ENCODE measurements at places on chromosomes 5 and 9.

DNA sequence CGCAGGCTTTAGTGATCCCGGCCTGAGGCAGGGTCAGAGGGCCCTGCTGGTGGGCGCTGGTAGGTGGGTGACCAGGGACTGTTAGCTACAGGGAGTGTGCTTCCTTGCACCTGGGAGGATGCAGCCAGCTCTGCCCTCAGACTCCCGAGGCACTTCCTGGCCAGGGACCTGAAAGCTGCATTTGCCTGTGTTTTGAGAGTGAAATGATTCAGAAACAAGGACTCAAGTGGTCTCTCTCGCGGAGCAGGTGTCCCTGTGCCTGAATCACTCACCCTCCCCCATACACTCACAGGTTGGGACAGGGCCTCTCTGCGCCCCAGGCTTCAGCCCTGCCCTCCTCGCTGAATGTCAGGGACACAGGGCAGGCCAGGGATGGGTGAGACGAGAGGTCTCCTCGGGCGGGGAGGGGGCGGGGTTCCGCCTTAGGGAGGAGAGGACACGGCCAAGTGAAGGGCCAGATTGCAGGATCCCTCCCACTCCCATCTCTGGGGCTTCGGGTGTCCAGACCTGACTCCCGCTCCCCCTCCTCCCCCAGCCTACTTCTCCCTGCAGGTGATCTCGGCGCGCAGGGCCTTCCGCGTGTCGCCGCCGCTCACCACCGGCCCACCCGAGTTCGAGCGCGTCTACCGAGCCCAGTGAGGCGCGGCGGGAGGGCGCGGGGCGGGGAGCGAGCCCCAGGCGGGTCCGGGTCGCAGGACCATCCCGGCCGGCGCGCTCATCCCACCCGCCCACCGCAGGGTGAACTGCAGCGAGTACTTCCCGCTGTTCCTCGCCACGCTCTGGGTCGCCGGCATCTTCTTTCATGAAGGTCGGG is 1.5 kb downstream of the LTC4S start:
- no peak for DNase-seq

GRCh38 chr5:178304761-178305645 is 72.4 kb upstream of the PHYKPL start:
- no peak for DNase-seq

GRCh38 chr9:33924978-33925797 is 108.2 kb downstream of the UBE2R2 start:
- DNase-seq, result peak; percentile 48

DNA sequence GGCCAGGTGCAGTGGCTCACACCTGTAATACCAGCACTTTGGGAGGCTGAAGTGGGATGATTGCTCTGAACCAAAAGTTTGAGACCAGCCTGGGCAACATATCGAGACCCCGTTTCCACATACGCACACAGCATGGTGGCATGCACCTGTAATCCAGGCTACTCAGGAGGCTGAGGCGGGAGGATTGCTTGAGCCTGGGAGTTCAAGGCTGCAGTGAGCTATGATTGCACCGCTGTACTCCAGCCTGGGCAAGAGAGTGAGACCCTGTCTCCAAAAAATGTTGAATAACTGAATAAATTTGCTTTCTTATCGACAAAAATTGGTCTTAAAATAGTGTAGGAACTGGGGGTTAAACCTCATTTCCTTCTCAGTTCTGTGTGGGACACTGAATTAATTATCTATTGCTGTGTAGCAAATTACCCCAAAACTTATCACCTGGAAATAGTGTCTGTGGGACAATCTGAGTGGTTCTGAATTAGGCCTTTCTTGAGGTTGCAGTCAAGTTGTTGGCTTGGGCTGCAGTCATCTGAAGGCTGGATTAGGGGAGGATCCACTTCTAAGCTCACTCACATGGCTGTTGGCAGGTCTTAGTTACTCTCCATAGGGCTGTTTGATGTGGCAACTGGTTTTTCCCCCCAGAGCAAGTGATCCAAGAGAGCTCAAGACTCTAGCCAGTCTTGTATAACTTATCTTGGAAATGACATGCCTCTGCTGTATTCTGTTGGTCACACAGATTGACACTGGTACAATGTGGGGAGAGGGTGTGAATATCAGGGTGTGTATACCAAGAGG is 2.0 kb downstream of the SNX30 start:
- no peak for DNase-seq

DNA sequence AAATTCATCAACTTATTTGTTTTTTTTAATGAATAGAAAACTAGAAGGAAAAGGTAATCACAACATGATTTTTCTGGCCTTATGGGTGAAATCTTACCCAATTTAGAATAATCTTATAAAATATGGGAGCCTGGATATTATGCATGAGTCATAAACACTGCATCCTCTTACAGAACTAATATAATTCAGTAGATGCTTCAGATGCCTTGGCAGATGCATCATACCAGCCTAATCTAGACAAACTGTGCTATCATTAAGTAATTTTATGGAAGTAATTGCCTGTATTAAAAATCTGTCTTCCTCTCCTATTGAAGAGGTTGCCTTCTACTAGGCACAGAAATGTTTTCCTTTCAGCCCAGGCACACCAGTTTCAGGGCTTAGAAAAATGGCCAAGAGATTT is 2384.6 kb upstream of the WWC1 start:
- DNase-seq, result no peak

- DNase-seq, result peak; percentile 64
Observed at GRCh38 chr9:124210697-124211096, 47.1 kb upstream of the NEK6 start.

DNA sequence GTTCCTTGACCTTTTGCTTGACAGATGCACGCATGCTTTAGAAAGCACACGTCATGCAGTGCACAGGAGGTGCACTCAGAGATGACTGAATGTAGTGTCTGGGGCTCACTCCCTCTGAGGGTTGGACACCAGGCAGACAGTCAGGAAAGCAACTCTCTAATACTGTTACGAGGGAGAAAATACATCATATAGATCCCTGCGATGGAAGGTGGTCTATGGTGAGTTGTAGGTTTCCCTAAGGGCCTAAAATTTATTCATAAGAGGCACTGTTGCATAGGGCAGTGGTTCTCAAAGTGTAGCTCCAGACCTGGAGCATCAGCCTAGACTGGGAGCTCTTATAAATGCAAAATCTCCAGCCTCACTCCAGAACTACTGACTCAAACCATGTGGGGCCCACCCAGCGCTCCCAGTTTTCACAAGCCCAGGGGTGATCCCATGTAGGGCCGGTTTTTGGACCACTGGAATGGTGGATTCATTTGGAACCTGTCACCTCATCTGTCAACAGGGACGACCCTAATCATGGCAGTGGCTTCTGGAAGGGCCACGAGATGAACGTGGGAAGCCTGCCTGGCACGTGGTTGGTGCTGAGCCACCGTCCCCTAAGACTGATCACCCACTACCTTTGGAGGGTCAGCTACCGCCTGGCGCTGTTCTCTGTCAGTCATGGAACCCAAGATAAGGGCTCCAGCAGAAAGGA is 16.8 kb upstream of the PHF19 start:
- no peak for DNase-seq

GRCh38 chr9:133477992-133478850 is 678 bp downstream of the SLC2A6 start:
- DNase-seq, result peak; percentile 63

GRCh38 chr5:1777281-1778137 is 22.1 kb downstream of the MRPL36 start:
- DNase-seq, result no peak

GRCh38 chr9:134299068-134299467 is 27.2 kb upstream of the RXRA start:
- no peak for DNase-seq

DNA sequence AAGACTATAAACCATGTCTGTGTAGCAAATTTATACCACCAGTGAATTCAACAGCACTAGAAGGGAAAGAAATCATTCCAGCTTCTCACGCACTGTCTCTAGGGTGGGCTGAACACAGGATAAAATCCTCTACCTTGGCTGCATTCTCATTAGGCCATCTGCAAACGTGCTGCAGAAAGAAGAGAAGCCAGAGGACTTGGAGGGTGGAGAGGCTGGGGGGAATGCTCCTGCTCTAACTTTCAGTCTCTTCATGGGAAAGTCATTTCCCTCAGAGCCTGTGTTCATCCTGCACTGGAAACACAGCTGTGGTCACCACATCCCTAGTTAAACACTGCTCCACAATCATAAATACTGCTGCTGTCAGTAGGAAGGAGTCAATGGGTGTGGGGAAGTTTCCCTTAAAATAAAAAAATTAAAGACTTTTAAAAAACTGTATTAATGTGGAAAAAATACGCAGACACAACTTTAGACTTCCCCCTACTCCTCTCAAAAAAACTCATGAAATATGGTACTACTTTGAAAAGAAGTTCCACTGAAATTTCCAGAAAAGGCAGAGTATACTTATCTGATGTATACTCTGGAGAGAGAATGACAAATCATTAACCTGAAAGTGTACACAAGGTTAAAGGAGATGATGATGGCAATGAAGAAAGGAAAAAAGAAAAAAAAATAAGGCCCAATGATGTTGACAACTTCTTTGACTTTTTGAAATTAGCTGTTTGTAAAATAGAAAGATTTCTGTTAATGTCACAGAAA is 46.8 kb downstream of the LHFPL2 start:
- DNase-seq, result no peak

DNA sequence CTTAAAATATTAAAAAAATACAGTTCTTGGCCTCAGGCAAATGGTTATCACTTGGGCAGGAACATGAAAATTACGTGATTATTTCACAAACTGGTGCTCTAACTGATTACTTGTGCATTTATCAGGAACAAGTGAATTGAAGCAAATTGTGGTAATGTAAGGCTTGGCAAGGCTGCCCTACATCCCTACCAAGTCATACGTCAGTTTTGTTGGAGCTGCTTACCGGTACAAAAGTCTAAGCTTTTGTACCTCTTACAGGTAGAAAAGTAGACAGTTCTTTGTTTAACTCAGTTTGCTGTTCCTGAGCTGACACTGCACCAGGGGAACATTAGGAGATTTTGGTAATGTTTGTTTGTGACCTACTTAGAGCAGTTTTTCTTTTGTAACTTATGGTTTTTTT is 2.2 kb downstream of the G3BP1 start:
- no peak for DNase-seq

All from GM10248 (cell line).